ENCODE measurements at places on chromosomes 11 and 22.

- no peak for DNase-seq
Measured at GRCh38 chr11:77206264-77207018, 78.4 kb downstream of the MYO7A start.

GRCh38 chr11:128497061-128497775, 90.1 kb downstream of the ETS1 start:
- no peak for DNase-seq

DNA sequence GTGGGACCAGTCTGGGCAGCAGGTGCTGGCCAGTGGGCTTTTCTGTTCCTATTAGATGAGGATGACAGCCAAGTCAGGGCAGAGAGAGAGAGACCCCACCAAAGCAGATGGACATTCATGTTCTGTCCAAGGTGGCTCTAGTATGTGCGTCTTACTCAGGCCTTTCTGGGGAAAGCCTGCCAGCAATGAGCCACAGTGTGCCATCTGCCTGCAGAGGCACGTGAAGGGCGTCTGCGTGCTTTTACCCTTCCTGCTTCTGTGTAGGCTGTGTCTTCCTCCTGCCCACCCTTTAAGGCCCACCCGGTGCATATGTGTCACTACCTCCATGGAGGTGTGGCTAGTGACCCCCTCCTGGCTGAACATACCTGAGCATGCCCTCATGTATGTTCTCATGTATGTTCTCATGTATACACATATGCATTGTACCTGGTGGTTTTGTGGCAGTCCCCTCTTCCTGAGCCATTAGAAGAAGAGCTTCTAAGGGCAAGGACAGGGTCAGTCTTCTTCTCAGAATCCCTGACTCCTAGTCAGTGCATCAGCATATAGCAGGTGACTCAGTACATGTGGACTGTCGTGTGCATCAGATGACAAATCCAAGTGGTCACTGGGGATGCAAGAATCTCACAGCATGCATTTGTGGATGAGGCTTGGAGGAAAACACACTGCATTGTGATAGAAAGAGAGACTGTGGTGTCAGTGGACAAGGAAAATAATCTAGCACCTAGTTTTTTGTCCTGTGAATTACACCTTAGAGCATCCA, 90.4 kb upstream of the YWHAH start:
- no peak for DNase-seq

- no peak for DNase-seq
Measured at GRCh38 chr11:14886513-14886912, 5.5 kb downstream of the CYP2R1 start.

DNA sequence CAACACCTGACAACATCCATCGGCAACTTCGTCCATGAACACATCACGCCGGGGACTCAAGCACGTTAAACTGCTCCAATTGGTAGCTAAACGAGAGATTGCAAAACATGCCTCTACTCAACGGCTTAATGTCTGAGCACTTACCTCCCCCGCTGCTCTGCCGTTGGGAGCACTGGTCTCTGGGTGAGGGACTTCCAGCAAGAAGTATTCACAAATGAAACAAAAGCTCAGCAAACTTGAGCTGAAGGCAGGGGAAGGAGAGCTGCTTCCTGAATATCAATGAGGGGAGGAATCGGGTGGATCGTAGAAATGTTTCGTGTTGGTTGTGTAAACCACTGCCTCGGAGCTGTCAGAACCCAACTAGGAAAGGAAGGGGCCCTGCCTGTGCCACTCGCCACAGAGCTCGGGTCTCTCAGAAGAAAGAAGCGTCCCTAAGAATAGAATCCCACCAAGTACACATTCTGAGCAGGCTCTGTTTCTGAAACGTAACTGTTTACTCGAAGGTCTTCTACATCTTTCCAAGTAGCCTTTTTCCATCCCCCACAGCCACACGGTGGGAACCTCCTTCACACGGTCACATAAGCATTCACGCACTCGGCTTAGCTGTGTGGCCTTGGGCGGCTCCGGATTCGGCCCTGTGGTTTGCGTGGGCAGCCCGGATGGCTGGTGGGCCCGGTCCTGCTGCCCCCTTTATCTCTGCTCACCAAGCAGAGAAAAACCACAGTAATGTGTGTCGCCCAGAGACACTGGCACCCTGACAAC, at the start of gene MLC1:
MLC1 (minus strand) TSS at position 216 of the 762 bp plus-strand sequence. CDS start 524 bp downstream, outside the sequence.
- no peak for DNase-seq

GRCh38 chr22:35054064-35054463, 11.9 kb upstream of the ISX start:
- no peak for DNase-seq

- peak; percentile 9 for DNase-seq
Measured at GRCh38 chr11:2358754-2359442, 18.2 kb upstream of the CD81 start.

DNA sequence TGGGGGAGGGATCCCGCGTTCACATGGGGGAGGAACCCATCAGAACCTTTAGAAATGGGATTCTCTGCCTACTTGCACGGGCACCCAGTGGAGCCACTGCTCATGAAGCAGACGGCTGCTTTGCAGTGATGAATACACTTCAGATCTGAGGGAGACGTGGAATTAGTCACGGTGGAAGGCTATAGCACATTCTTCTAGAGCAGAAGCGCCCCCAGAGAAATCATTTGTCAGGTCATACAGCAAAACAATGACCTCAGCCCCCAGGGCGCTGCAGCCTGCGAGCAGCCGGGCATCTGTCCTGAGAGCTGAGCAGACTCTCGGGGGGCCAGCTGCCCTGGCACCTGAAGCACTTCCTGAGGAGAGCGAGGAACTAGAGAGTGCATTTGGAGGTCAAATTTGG, 12.7 kb downstream of the TP53AIP1 start:
- DNase-seq, result no peak

- DNase-seq, result no peak
Measured at GRCh38 chr22:28268171-28268570, 349.1 kb upstream of the PITPNB start.

DNA sequence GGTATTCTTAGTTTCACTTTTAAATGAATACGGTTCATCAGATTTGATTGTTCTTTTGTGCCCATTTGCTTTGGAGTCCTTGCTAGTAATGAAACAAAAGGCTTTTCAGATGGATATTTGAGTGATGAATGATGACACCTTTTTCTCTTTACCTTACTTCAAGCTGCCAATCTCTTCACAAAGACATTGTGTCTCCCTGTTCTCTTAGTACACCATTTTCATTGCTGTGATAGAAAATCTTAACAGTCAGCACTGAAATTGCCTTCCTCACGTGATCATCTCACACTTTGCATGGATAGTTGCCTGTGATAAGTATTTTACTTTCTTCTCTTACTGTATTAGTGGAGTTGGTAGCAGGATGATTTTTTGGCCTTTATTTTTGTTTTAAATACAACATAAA, 396.6 kb downstream of the NELL1 start:
- DNase-seq, result no peak

DNA sequence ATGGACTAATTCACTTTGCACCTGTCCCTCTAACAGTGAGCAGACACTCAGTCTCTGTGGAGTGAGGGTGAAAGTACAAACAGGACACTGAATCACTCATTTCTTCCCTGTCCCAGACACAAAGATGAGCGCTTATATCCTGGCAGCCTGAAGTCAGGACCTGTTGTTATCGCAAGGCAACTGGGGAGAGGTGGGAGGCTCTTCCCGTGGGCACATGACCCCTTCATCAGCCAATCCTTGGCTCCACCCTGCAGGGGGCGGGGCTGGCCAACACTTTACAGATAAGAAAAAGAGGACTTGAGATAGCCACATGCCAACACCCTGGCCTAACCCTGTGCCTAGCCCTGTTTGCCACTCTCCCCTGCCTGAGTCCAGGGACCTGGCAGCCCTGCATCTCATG, 29.5 kb upstream of the TESMIN start:
- no peak for DNase-seq

DNA sequence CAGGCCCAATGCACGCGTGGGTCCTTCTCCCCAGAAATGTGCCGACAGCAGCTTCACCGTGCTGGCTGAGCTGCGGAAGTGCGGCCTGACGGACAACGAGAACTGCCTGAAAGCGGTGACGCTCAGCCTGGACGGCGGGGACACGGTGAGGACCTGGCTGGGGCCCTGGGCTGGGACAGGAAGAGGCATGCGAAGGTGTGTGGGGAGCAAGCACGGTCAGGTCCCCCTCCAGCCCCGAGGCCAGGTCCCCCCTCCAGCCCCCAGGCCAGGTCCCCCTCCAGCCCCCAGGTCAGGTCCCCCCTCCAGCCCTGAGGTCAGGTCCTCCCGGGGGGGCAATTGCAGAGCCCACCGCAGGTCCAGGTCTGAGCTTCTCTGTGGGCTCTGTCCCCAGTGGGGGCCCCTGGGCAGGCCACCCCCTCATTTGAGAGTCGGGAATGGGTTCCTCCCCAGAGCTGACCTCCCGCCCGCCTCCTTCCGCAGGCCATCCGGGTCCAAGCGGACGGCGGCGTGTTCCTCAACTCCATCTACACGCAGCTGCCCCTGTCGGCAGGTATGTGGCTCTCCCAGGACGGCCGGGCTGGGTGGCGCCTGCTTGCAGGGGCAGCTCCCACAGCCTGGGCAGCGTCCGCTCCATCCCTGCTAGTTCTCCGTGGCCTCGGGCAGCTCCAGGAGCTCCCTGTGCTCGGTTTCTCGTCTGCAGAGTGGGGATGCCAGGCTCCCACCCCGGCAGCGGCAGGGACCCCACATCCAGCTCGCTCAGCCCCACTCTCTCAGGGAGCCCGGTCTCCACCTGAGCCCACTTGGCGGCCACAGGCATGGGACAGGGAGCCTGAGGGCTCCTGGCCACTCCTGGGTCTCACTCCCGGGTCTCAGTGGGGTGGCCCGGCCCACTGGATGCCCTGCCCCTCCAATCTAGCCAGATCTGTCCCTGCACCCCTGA, 7.9 kb downstream of the MUC5B start:
- DNase-seq, result peak; percentile 45

DNA sequence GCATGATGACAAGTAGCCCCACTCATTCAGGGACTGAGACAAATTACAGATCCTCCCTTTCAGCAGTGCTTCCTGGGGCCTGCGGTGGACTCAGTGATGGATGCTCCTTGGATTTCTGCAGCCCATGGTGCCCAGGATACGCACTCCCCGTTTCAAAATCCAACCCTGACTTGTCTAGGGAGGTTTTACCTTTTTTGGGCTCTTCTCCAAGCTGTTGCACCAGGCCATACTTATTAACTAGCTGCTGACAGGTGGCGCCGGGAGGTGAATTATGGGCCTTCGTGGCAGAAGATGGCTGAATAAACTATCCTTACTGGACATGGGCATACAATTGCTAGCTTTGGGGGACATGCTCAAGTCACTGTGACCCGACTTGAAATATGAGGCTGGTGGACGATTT, 324.3 kb upstream of the SYN3 start:
- DNase-seq, result no peak

- DNase-seq, result no peak
Measured at GRCh38 chr11:117057317-117057716, 40.9 kb downstream of the SIK3 start.

DNA sequence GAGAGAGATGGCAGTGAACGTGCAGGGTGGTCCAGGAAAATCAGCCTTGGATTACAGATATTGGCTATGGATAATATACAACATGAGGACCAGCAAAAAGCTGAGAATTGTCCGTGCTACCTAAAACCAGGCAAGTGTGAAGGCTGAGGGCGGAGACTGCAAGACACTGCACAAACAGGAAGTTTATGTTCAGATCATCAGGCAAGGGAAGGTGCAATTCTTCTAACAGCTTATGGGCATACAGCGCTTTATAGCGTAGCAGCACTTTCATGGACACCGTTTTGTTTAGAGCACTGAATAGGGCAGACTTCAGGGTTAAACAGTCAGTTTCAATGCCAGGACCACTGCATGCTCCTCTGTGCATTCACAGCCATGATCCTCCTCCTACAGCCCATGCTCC, 93.1 kb upstream of the TMEM45B start:
- no peak for DNase-seq

GRCh38 chr22:32103658-32104315, 55.3 kb downstream of the C22orf42 start:
- DNase-seq, result no peak

- no peak for DNase-seq
Measured at GRCh38 chr11:82539669-82540068, 194.0 kb downstream of the FAM181B start.

DNA sequence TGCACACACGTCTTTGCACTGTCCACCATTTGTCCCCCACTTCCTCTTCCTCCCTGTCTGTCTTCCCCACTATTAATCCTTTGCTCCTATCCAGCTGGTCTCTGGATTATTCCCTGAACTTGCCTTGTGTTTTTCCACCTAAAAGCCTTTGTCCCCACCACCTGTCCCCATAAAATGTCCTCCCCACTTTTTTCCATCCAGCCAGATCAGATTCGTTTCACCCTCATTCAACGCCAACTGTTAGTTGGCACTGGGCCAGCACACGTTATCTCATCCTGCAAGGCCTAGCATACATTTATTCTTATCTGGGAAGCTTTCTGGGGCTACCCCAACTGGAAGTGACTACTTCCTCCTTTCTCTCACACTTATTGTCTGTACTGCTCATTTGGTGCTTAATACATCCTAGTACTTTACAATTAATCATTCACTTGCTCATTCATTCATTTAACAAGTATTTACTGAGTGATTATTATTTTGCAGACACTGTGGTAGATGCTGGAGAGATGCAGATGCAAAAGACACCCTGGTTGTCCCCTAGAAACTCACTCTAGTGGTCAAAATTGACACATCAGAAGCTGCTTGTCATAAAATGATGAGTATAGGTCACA, 96.2 kb downstream of the RASSF10 start:
- DNase-seq, result peak; percentile 51

GRCh38 chr11:130177782-130178181, 18.2 kb downstream of the ST14 start:
- no peak for DNase-seq

- DNase-seq, result no peak
Measured at GRCh38 chr22:31639436-31640039, 22.5 kb downstream of the PISD start.

DNA sequence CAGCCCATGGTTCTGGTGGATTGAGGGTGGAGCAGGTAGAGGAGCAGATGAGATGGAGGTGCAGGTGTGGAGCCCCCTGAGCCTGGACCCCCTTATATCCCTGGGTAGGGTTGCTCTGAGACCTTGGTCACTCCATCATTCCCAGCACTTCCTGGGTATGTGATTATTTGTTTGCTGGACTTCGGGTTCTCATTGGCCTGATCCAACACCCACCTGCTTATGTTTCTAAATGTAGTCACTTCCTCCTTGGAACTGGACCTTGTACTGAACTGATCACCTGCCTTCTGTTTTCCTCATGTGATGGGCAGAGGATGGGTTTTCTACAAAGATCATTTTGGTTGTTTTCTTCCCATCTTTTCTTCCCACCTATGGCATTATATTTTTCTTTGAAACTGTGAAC, at the start of gene KRTAP5-4:
KRTAP5-4 (minus strand) TSS at position 53 of the 400 bp plus-strand sequence; CDS start at position 8, 45 bp downstream.
- DNase-seq, result no peak

DNA sequence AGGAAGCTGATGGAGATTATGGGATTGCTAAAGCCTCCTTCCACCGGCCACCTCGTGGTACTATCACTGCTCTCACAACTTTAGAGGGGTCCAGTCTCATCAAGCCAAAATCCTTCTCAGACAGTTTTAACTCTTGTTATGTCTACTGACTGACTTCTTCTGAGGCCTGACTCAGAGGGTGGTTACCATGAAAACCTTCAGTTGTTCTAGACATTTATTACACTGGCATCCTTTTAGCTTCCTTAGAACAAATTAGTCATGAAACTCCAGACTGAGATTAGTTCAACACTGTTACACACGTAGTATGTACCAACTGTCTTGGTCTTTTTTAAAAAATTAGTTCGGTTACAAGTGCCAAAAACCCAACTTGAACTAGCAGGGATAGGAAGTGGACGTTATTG, 7.5 kb downstream of the DIXDC1 start:
- no peak for DNase-seq
